ENCODE measurements at places on chromosomes 2 and 18.

DNA sequence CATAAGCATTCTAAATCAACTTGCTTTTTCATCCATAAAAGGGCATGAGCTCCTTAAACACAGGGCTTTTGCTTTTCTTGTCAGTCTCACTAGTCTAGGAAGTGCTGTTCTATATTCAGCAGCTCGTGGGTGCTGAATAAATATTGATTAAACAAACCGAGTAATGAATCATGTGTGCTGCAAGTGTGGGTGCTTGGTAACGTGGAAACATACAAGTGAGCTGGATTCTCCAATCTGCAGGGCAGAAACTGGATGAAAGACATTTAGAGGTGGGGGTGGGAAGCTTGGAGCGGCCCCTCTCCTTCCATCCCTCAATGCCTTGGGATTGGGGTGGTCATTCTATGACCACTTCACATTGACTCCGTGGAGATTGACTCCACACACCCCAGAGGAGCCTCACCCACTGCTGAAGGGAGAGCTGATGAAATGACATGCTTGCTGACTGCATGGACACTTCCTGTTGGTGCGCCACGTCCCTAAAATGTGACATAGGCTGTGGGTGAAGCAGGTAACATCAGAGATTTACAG lies 114.6 kb downstream of the DOCK10 start:
- peak; percentile 56 for DNase-seq

DNA sequence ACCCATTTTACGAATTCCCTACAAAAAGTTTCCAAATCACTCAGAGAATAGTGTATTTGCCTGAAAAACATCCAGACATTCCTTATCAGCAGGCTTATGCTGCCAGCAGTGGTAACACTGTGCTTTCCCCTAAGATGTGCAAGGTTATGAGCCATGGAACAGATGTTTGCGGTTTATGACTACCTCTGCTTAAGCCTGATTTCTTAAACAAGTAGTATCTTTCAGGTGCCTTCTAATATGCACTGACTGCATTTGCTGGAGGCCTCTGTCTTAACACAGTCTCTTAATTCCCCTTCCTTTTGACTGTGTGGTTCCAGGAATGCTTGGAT lies 54.8 kb downstream of the CDC42EP3 start:
- no peak for DNase-seq

DNA sequence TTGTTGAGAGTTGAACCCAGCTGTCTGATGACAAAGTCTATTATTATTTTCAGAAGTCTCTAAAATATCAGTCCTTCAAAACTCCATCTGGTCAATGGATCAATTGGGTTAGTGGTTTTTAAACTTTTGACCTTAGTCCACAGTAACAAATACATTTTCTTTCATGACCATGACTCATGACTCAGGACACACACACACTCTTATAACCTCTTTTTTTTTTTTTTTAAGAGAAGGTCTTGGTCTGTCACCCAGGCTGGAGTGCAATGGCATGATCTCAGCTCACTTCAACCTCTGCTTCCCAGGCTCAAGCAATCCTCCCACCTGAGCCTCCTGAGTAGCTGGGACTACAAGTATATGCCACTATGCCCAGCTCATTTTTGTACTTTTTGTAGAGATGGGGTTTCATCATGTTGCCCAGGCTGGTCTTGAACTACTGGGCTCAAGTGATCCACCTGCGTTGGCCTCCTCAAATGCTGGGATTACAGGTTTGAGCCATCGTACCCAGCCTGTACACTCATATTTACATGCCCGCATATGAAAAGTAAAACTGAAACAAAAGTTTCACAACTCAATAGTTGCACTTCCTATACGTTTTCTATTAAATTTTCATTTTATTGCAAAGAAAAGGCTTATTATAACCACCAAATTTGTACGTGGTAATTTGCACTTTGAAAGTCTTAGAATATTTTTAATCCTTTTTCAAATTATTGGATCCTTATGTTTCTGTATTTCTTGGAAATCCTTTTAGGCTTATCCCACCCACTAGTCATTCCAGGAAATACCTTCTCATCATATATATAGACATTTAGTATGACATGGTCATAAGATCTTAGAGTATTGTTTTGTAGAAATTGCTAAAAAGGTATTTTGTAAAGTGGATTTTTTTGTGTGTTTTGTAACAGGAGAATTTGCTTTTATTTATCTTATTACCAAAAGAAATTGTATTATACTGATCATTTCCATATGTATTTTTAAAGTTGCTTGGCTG lies 199.0 kb downstream of the LPIN1 start:
- DNase-seq: no peak

- DNase-seq: no peak
These were observed 85.0 kb downstream of the RBM43 start for GRCh38 chr2:151176661-151177060.

All from stimulated activated naive CD4-positive, alpha-beta T cell treated with Interleukin-2 at 50 U/mL for 16 hours (primary cell).